ENCODE measurements at places on chromosomes 16 and 17.

GRCh38 chr16:82055117-82055516 is 20.1 kb downstream of the HSD17B2 start:
- DNase-seq: no peak

DNA sequence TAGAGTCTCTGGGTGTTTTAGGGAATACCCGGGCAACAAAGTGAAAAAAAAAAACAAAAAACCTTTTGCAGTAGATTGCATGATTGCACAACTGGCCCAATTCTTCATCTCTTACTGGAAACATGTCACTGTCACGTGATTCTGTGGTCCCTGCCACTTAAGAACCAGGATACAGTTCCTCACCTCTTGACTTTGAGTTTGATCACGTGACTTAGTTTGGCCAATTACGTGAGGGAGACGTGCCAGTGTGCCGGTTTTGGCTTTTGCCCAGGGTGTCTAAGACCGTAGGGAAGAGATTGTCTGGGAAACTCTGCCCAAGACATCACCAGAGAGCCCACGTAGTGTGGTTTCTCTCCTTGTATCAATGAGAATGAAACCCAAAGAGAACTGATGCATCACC is 88.7 kb downstream of the GRIN2A start:
- no peak for DNase-seq

DNA sequence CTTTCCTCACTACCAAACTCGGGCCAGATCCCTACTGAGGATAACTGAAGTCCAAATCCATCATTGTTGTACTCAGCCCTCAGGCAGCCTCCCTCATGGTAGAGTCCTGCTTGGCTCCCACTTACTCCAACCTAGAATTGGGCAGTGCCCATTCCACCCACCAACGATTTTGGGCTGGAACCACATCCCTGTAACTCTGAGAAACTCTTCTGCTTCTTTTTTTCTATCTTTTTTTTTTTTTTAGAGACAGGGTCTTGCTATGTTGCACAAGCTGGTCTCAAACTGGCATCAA is 1.2 kb downstream of the PRR14 start:
- no peak for DNase-seq

DNA sequence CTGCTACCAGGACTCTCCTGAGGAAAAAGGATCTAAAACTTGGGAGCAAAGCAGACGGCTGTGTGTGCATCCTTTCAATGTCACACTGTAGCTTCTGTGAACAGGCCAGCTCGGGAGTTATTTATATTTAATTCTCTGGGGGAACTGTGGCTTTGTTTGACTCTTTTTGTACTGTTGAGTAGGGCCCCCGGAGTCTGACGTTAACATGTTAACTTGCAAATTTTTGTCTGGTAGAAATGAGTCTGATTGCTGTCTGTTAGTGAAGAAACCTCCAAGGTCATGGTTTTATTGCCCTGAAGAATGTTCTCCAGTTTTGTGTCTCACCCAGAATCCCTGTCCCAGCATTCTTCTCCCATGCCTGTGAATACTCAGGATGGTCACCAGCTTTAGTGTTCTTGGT is 14.2 kb upstream of the KCNG4 start:
- DNase-seq: no peak

GRCh38 chr16:88599825-88600538 is 29.8 kb downstream of the ZC3H18 start:
- DNase-seq: no peak

DNA sequence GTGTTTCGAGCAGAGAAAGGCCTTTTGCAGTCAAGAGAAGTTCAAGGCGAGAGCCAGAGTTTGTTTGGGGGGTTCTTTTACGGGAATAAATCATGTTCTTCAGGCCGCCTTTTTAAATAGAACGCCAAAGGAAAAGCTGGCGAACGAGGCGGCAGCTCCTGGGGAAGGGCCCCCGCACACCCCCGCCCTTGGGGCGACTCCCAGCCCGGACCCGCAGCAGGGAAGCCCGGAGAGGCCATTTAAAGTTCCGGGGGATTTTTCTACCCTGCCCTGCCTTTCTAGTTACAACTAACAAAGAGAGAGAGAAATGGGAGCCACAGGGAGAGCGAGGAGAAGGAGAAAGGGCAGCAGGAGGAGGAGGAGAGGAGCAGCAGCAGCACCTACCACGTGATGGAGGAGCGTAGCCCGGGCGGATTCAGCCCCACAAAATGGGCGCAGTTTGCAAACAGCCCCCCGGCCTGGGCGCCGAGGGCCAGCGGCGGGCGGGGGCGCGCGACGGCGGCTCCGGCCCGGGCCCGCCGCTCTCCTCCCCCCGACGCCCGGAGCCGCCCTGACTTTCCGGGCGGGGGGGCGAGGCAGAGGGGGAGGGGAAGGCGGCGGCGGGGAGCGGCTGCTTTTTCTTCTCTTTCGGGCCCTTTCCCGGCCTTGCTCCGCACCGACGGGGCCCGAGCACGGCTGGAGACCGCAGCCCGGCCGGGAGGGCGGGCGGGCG is 634 bp downstream of the KANSL1 start:
- DNase-seq: peak; percentile 41

All from large intestine (tissue), 12 donors.